ENCODE measurements at places on chromosomes 2 and 18. TPM values are rescaled to one million over a fixed set of nuclear protein-coding genes. Genes with fewer than 3 reads are reported as not detected.
A peak's percentile ranks its signal among the peaks of the same experiment; 100 is the strongest.

UCN gene
- 0.62 TPM for polyA plus RNA-seq

SYT4 gene
- 0.14 TPM for polyA plus RNA-seq

GNLY gene
- 0.19 TPM for polyA plus RNA-seq

ALK gene
- 0.22 TPM for polyA plus RNA-seq

PDE6D gene
- polyA plus RNA-seq = 28.7 TPM

CRACDL gene
- 3.0 TPM for polyA plus RNA-seq

LIMS3 gene
- polyA plus RNA-seq = 5.3 TPM

DNA sequence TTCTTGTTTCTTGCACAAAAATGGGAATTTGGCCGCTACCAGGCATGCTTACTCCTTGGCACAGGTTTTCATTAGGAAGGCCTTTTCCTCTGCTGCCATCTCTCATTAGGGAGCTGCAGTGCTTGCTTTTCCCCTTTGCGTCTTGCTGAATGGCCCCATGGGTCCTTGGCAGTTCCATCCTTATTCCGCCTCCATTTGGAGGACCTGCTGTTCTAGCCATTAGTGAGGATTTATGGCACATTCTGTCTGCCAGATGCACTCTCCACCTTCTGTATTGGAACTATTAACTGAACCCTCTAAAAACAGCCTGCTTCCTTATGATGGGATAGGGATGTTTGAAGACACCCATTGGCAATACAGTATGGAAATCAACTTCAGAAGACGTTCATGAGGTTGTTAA, 103.5 kb upstream of the NOSTRIN start:
- no peak for DNase-seq

GRCh38 chr2:68429311-68429826, 37.7 kb downstream of the FBXO48 start:
- DNase-seq = no peak

GRCh38 chr2:230790981-230791380, 73.8 kb upstream of the ITM2C start:
- no peak for DNase-seq

DNA sequence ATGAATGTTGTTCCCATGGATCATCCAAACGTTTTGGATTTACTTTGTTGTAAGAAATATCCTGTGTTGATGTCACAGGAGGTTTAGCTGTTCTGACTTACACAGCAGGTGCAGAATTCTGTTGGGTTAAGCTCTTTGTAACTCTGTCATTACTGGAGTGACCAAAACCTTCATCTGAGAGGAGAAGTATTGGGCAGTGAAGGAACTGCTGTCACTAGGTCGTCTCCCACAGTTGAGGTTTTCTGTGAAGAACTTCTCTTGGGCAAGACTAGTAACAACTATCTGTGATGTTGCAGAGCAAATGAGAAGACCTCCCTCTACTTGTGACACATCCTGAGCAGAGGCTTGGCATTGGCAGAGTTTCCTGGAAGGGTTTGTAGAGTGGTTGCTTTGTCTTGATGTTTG, 2.9 kb downstream of the SPTBN1 start:
- DNase-seq = no peak

- DNase-seq = no peak
Observed at GRCh38 chr2:57806449-57806968, 240.1 kb upstream of the VRK2 start.

DNA sequence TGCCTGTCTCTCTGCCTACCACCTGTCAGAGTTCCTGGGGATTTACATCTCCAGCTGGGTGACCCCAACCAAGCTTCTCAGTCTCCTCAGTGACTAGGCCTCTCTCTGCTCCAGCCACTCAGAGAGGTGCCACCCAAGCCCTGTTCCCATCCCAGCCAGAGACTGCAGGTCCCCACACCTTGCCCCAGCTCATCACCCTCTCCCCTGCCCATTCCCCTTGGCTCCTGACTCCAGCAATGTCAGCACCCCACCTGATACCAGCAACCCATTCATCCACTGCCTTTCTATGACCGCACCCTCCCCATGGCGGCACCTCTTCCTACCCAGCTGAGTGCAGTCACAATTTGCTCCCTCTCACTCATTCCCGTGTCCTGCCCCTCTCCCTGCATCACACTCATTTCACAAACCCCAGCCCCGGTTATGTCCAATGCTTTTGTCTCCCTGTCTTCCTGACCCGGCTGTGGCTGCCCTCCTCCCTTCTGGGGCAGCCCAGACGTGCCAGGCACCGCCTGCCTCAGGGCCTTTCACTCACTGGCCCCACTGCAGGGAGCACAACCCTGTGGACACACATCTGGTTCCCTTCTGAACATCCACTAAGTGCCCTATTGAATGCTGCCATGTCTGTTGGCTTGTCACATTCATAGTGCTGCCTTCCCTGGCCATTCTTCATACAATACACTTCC, 494.8 kb upstream of the HS6ST1 start:
- no peak for DNase-seq

DNA sequence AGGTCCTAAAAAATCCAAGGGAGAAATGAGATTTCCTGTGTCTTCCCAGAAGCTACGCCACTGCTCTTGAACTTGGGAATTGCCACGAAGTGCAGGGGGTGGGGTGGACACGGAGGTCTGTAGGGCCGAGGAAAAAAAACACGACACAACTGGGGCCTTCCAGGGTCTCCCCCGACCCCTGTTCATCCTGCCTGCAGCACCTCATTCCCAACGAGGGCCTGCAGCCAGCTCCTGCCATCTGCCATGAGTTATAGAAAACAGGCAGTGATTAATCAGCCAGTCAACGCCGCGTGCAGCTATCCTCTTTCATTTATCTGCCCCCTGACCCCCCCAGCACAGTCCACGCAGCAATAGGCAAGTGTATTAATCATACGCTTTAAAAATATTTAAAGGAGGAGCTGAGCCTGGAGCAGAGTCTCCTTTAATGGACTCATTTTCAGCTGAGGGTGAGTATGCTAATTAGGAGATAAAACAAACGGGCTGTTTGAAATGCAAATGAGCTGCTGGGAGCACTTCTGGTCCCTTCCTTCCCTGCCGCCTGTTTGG, 209.9 kb downstream of the TFCP2L1 start:
- DNase-seq = peak; percentile 83

- no peak for DNase-seq
Observed at GRCh38 chr2:161136696-161137324, 23.4 kb upstream of the TANK start.

GRCh38 chr2:235970204-235971040, 197.8 kb downstream of the GBX2 start:
- DNase-seq = no peak

DNA sequence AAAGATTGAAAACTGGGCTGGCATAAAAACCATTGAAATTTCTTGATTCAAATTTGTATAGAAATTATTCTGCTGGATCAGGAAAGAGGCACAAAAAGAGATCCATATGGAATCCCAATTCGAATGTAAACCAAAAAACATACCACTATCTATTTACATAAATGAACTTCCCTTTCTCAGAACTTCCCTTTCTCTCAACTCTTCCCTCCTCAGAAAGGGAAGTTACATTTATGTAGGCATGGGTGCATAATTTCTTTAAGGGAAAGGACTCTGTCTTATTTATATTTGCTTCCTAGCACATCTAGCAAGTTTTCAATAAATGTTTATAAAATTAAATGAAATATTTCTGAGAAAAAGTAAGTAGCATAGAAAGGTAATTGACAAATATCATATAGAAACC, 398.1 kb upstream of the ATP5MC3 start:
- no peak for DNase-seq

GRCh38 chr18:74463254-74463653, 6.1 kb upstream of the DIPK1C start:
- DNase-seq = no peak

GRCh38 chr18:35463050-35463449, 34.7 kb downstream of the INO80C start:
- DNase-seq = no peak

DNA sequence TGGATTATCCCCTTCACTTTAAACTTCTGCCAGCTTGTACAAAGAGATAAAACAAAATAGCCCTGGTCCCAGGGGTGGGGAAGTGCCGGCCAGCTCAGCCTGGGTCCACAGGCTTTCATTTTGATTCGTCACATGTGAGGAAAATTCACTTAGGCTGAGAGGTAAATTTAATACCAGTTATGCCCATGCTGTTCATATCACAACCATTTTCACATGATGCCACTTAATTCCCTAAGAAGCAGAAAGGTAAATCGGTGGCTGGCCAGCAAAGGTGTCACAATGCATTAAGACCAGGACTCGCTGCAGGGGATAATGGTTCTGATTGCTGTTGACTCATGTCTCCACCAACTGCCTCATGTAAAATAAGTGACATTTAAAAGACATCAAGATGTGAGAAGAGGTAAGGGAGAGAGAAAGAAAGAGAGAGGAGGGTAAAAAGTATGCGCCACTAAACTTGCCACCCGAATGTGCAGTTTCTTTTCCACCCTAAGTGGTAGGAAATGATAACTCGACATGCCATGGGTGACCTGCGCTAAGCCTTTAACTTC, 261.0 kb upstream of the SIX3 start:
- no peak for DNase-seq

- DNase-seq = no peak
Observed at GRCh38 chr18:46630160-46630559, 26.9 kb downstream of the LOXHD1 start.

DNA sequence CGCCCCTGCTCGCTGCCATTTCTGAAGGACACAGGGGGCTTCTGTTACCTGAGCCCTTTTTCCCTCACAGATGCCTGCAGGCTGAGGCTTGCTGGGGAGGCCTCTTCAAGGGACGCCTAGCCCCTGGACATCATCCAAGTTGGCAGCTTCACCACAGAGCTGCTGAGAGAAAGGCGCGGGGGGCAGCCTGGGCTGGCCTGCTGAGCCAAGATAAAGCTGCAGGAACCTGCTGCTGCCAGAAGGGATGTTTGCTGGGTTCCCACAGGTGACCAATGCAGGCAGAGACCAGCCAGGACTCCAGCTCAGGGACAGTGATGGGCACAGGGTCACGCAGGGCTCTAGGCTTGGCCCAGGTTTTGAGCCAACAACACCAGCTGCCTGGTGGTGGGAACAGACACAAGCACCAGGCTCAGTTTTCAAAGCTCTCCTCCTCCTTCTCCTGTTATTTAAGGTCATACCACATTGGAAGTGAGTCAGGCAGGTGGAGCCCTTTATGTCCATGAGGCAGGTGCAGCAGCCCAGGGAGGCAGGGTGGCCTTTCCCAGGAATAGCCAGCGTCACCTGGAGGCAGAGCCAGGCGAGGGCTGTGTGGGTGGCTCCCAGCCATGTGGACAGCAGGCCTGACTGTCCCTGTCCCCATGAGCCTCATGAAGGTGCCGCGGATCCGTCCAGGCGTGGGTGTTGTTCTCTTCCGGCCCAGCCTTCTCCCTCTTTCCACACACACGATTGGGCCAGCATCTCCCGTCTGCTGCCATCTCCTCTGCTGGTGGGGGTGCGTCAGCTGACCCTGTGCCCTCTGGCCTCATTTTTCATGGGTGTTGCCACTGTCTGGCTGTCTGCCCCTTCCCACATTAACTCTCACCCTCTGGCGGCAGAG, 515.5 kb upstream of the MYT1L start:
- no peak for DNase-seq

- DNase-seq = no peak
Observed at GRCh38 chr2:236973343-236973980, 112.2 kb upstream of the COPS8 start.

GRCh38 chr2:96408616-96409015, 73.0 kb downstream of the NCAPH start:
- DNase-seq = peak; percentile 48

GRCh38 chr2:221896505-221897151, 324.5 kb upstream of the EPHA4 start:
- DNase-seq = no peak

DNA sequence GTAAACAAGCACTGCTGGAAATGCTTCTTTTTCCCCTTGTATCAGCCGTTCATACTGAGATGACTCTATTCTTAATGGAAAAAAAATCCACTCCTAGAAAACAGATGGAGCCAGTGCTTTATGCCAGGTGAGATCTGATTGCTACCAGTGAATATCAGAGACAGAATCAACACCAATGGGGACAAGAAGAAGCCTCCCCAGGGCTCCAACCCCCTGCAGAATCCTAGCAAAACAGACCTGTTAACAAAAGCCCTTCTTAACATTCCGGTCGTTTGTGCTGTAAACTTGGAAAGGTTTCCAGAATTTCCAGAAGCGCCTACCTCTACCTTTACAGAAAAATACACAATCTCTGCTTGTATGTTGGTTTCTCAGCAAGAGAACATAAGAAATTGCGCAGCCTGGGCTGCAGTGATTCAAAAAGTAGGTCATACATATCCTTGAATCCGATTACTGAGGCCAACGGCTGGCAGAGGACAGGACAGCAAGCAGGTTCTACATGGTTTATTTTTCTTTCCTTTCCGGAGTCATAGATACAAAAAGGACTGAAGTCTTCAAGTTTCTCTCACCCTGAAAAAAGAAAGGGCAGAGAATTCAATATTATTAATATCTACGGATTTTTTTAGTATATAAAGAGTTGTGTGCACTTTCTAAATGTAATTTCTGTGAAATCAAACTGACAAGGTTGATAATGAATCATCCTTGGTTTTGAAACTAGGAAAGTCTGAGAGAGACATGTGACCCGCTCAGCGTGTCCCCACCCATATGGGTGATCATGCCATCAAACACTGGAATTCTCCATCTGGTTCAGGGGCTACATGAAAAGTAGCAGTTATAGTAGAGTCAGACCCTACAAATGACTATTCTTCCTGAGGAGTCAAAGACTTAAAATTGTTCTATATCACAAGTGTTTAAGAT, 266.7 kb upstream of the MGAT5 start:
- DNase-seq = no peak

DNA sequence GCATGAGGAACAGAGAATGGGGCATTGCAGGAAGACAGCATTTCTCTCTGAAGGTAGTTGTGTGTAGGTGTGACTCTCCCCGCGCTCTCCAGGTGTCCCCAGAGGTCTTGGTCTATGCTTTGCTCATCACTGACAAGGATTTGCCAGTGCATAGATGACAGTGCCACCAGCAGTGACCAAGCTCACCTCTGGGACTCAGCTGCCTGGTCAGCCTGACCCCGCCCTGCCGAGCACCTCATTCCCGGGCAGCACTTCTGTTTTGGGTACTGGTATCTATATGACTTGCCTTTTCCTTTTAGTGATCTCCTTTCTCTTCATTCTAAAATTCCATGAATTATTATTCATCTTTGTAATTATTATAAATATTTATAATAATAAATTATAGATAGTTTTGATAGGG, 59.1 kb downstream of the GBX2 start:
- no peak for DNase-seq

DNA sequence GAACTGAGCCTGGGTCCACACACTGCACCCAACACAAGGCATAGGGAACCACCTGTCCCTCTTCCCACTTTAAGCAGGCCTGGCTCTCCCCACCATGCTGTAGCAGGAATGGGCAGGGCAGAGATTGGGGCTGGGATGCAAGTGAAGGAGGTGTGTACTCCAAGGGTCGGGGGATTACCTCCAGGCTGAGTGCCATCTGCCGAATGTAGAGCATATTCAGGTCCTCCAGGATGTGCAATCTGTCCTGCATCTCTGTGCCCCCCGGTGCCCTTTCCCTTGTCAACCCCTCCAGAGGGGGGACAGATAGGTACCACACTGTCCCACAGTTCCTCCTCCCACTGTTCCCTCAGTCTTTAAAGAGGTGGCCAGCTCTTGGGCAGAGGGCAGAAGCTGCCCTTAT, 2.4 kb downstream of the RTKN start:
- DNase-seq = no peak

GRCh38 chr2:168874368-168875054, 15.7 kb downstream of the SPC25 start:
- DNase-seq = no peak

Data from renal pelvis (tissue), 12 donors.